ENCODE measurements at places on chromosomes 5 and 9.

DNA sequence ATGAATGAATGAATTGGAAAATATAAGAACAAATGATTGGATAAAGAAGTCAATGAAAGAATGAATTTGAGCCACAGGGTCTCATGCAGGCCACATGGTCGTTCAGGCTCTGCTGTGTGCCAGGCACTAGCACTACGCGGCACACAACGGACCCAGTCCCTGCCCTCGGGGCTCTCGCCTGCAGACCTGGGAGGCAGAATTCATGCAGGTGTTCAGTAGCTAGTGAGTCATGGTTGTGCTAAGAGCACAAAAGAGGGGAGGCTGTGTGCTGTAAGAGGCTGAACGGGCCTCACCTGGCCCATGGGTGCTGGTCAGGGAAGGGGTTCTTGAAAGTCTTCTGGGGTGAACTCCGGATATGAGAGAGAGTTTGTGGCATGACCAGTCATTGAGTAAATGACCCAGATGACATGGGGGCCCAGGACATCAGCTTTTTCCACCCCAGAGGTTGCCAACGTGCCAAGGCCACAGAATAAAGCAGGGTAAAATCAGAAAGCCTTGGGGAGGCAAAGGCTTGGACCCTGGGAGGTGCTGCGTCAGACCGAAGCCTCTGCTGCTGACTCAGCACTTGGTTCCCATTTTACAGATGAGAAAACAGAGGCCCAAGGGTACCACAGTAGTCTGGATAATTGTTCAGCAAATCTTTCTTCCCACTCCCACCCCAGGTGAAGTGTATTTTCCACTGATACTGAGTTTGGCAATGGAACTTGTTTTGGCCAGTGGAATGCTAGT is 264.3 kb upstream of the MVB12B start:
- H3K36me3 ChIP-seq = no peaks in the 10 kb centered on the region
- H3K4me1 ChIP-seq = no peaks in the 10 kb centered on the region
- no peak for DNase-seq
- H3K4me3 ChIP-seq = no peak overlapping the region
- no peaks in the 10 kb centered on the region for H3K27me3 ChIP-seq
- H3K27ac ChIP-seq = no peak overlapping the region

DNA sequence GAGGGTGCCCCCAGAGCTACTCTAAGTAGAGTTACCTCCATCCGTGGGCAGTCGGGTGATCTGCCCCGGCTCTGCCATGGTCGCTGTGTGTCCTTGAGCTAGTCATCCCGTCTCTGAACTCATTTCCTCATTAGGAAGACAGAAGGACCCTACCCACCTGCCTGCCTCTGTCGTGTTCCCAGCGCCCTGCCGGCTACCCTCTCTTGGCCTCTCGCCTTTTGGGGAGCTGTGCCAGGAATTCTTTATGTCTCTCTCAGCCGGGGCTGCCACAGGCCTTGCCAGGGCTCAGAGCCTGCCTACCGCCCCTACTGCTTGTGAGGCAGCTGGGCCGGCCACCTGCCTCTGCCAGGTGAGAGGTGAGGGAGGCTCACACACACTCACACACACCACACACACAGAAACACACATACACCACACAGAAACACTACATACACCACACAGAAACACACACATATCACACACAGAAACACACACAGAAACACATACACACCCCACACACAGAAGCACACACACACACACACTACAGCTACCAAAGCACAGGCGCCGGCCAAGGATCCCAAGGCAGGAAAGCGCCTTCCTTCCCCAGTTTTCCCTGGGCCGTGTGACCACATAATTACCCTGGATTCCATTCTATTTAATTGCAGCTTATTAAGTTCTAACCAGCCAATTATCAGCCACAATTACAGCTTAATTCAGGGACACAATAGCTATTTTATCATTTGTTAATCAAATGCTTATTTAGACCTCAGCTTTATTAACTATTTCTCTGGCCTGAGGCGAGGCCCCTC is 41.7 kb downstream of the UNC5A start:
- H3K4me3 ChIP-seq = no peak overlapping the region
- peaks cover 96% of the 10 kb centered on the region for H3K27me3 ChIP-seq
- no peak for DNase-seq
- H3K4me1 ChIP-seq = no peaks in the 10 kb centered on the region

- no peak for DNase-seq
- H3K36me3 ChIP-seq = no peaks in the 10 kb centered on the region
- no peak overlapping the region for H3K27ac ChIP-seq
- H3K27me3 ChIP-seq = no peaks in the 10 kb centered on the region
- H3K4me1 ChIP-seq = no peaks in the 10 kb centered on the region
Observed at GRCh38 chr5:66467564-66467963, 128.6 kb upstream of the MAST4 start.

- H3K27ac ChIP-seq = no peak overlapping the region
- no peak for DNase-seq
- no peaks in the 10 kb centered on the region for H3K27me3 ChIP-seq
- H3K36me3 ChIP-seq = no peaks in the 10 kb centered on the region
- no peaks in the 10 kb centered on the region for H3K4me1 ChIP-seq
Observed at GRCh38 chr5:93034621-93035590, 546.1 kb downstream of the NR2F1-AS1 start.

GRCh38 chr9:76351006-76351405 is 43.2 kb downstream of the RFK start:
- H3K27ac ChIP-seq = no peak overlapping the region
- H3K4me1 ChIP-seq = no peaks in the 10 kb centered on the region
- no peaks in the 10 kb centered on the region for H3K36me3 ChIP-seq
- no peak for DNase-seq
- H3K27me3 ChIP-seq = no peaks in the 10 kb centered on the region

GRCh38 chr5:163908253-163908652 is 402.8 kb downstream of the MAT2B start:
- H3K27me3 ChIP-seq = no peaks in the 10 kb centered on the region
- DNase-seq = no peak
- H3K4me3 ChIP-seq = no peak overlapping the region
- no peak overlapping the region for H3K27ac ChIP-seq
- no peaks in the 10 kb centered on the region for H3K36me3 ChIP-seq

DNA sequence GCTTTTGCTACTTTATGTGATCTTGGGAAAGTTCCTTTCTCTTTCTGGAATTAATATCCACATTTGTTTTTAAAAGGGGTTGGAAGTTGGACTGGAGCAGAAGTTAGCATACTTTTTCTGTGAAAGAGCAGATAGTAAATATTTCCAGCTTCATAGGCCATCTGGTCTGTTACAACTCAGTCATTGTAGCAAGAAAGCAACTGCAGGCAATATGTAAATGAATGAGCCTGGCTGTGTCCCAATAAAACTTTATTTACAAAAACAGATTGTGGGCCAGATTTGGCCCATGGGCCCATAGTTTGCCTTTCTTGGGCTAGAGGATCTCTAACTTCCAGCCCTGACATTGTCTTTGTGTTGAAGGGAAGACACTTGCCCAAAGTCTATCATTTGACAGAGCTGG is 104.4 kb downstream of the ACTL7B start:
- no peaks in the 10 kb centered on the region for H3K27me3 ChIP-seq
- H3K36me3 ChIP-seq = no peaks in the 10 kb centered on the region
- no peak overlapping the region for H3K27ac ChIP-seq
- peaks cover 6% of the 10 kb centered on the region for H3K4me1 ChIP-seq
- DNase-seq = no peak

- H3K4me3 ChIP-seq = no peak overlapping the region
- no peaks in the 10 kb centered on the region for H3K27me3 ChIP-seq
- H3K36me3 ChIP-seq = no peaks in the 10 kb centered on the region
- no peak for DNase-seq
Observed at GRCh38 chr5:33322632-33323031, 118.1 kb upstream of the TARS1 start.

GRCh38 chr9:77156646-77157371 is 20.5 kb upstream of the VPS13A start:
- H3K27me3 ChIP-seq = no peaks in the 10 kb centered on the region
- no peaks in the 10 kb centered on the region for H3K36me3 ChIP-seq
- no peak for DNase-seq
- H3K4me3 ChIP-seq = no peak overlapping the region
- no peak overlapping the region for H3K27ac ChIP-seq

DNA sequence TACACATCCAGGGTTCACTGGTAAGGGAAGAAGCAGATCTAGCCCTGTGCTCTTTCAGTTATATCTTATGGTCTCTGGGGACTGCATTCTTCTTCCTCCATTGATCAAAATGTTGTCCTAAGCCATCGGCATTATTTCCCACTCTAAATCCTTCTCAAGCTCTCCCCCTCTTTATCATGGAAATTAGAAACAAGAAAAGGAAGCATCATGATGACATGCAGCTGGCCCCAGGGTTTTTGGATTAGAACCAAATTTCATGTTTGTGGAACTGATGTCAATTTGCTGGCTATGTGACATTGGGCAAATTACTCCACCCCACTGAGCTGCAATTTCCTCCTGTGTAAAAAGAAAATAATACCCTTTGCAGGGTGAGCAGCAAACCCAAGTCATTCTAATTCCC is 39.5 kb downstream of the MFAP3 start:
- H3K27me3 ChIP-seq = no peaks in the 10 kb centered on the region
- H3K27ac ChIP-seq = no peak overlapping the region
- H3K36me3 ChIP-seq = no peaks in the 10 kb centered on the region

DNA sequence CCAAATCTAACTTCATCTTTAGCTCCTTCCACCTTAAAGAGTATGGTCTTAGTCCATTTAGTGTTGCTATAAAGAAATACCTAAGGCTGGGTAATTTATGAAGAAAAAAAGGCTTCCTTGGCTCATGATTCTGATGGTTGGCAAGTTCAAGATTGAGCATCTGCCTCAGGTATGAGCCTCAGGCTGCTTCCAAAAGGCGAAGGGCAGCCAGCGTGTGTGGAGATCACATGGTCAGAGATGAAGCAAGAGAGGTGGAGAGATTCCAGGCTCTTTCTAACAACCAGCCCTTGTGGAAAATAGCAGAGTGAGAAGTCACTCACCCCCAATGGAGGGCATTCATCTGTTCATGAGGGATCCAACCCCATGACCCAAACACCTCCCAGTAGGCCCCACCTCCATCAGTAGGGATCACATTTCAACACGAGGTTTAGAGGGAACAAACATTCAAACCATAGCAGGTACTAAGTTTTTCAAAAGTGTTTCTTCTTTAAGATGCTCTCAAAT is 225.9 kb downstream of the SGCD start:
- no peak for DNase-seq
- H3K27me3 ChIP-seq = no peaks in the 10 kb centered on the region
- no peak overlapping the region for H3K4me3 ChIP-seq
- no peak overlapping the region for H3K27ac ChIP-seq

DNA sequence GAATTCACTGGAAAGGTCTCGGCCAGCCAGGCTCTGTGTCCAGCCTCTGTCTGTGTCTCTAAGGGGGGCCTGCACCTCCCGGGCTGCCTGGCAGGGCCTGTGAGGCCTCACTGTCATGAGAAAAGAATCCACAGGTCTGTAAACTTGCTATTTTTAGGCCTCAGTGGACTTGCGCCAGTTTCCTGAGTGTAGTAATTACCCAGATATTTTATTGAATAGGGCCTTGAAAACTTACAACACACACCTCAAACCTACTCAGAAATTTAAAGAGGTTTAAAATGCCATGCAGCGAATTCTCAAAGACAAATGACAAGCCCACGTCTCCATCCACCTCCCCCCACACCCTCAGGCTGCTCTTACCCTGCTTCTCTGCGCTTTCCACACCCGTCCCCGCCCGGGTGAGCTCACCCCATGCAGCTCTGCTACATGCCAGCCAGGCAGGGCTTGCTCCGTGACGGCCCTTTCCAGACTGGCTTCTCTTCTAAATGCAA is 8.8 kb upstream of the TENT4A start:
- H3K36me3 ChIP-seq = no peaks in the 10 kb centered on the region
- H3K27ac ChIP-seq = peak overlapping the region; percentile 74
- no peak for DNase-seq
- H3K4me3 ChIP-seq = no peak overlapping the region
- H3K4me1 ChIP-seq = peaks cover 25% of the 10 kb centered on the region

GRCh38 chr9:105901514-105902109 is 207.3 kb downstream of the TMEM38B start:
- no peaks in the 10 kb centered on the region for H3K4me1 ChIP-seq
- no peaks in the 10 kb centered on the region for H3K27me3 ChIP-seq
- no peak overlapping the region for H3K4me3 ChIP-seq
- H3K36me3 ChIP-seq = no peaks in the 10 kb centered on the region
- H3K27ac ChIP-seq = no peak overlapping the region

DNA sequence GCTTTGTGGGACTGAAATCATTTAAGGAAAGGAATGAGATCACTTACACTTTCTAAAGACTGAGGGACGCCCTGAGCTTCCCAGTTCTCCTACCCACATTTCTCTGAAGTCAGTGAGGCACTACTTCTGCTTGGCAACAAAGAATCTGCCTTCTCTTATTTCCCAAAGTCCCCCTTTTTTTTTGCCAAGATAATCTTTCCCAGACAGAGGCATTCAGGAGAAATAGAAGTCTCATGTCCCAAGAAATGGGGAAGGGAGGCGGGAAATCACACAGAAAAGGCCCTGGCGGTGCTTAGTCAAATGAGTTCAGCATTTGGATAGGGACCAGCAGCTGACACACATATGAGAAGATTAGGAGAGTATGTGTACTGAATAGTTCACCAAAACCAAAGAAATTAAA is 159.7 kb downstream of the MUSK start:
- H3K4me1 ChIP-seq = no peaks in the 10 kb centered on the region
- H3K27me3 ChIP-seq = no peaks in the 10 kb centered on the region
- no peak overlapping the region for H3K27ac ChIP-seq
- H3K36me3 ChIP-seq = no peaks in the 10 kb centered on the region

DNA sequence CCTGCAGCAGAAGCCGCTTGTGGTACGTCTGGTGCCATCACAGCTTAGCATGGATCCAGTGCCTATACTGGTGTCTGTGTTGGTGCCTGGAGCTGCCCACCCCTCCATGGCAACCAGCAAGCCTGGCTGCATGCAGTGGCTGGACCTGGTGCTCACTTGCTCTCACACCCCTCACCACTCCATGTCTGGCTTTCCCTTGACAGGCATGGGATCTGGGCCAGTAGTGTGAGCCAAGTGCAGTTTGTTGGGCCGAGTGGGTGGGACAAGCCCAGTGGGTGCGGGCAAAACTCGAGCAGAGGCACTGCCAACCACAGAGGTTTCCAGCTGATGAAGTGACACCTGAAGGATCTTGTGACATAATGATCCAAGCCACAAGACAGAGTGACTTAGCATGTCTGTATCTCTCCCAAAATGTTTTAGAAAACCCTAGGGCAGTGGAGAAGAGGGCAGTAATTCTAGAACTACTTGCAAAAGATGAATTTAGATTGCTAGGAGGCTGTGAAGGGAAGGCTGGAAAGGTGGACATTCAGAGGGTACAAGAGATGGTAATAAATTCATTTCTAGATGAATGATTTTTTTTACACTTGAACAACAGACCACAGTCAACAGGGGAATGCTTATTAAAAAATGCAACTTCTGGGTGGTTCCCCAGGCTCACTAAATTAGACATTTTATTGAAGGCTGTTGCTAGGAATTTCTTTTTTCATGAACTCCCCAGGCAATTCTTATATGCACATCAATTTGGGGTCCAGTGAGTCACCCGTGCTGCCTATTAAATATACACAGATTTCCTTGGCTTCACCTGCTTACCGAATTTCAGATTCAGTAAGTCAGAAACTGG is 660.3 kb downstream of the TLR4 start:
- no peak overlapping the region for H3K4me3 ChIP-seq
- DNase-seq = no peak
- H3K27me3 ChIP-seq = no peaks in the 10 kb centered on the region
- H3K36me3 ChIP-seq = no peaks in the 10 kb centered on the region
